ENCODE measurements at places on chromosomes 1 and 21.

DNA sequence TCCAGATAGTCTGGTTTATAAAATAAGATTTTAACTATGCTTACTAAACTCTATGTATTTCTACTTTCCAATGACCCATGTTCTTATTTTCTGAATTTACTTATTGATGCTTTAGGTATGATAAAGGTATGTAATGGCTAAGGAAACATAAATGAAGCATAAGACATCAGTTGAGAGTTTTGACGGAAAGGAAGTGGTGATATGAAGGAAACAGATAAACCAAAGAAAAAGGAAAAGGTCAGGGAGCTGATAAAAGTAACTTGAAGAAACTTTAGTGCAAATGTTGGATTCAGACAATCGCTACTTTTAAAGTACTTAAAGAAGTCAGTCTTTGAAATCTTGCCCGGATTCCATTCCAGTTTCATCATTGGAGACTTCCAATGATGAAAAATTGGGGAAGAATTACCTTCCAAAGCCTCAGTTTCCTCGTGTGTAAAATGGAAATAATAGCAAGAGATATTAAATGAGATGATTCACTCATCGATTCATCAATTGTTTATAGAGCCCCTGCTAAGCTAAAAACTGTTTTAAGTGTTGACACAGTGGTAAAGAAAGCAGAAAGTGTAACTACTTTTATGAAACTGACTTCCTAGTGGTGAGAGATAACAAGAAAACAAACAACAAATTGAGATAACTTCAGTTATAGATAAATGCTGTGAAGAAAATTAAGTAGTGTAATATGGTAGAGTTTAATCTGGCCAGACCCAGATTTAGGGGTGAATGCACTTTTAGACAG lies 10.6 kb downstream of the PTPRC start:
- no peak for DNase-seq

DNA sequence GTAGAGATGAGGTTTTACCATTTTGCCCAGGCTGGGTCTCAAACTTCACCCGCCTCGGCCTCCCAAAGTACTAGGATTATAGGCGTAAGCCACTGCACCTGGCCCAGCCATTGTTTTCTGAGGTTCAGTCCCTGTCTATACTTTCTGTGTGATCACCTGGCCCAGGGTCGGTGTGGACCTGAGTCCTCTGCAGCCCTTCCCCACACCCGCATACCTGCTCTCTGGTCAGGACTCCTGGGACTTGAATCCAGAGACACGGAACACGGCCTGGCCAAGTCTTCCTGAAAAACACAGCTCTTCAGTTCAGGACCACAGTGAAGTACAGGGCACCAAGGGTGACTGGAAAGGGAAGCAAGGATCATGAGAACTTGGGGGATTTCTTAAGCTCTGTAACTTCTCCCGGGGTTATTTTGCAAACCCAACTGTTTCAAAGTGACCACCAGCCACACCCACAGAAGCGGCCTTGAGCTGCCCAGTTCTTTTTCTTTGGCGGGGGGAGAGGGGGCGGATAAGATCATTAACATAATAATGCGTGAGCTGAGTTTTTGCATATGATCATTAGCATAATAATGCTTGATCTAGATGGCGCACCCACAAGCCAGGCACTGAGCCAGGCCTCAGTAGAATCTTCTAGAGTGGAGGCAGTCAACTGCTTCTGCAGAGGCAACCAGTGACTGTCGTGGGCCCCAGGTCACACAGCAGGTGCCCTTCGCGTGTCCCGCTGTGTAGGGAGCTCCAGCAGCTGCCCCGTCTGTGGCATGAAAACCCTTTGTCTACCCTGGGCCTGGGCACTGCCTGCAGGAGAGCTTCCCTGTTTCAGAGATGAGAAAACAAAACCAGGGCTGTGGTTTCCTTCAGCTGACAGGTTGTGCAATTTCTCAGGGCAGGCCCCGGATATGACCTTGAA lies 1.7 kb upstream of the NADK start:
- no peak for DNase-seq

DNA sequence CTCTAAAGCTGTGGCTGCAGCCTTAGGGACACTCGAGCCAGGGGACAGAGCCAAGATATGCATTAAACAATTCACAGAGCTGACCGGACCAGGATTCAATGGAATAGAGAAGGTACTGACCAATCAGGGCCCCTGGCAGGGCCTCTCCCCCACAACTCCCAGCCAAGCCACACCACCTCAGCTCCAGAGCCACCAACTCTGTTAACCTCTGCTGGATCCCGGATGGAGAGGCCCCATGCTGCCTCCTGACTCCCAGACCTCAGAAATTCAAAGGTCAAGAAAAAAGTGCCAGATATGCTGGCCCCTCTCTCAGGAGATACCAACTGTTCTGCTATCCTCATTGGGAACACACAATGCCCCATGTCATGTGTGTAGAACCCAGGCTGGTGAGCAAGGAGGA lies 62.1 kb downstream of the CD46 start:
- no peak for DNase-seq

DNA sequence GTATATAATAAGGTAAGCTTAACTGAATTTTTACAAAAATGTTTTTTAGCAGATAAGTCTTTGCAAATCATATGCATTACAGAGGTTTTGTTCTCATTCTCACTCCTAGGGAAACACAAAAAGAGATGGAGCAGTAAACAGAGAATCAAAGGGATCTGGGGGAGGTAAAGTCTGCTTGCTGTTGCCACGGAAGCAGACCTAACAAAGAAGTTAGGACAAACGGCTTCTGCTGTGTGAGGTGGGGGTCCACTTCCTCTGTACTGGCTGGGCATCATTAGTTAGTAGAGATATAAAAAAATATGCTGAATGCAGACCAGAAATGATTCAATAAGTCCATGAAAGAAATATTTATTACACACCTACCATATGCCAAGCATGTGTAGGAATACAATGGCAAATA lies 34.2 kb downstream of the GJA5 start:
- DNase-seq, result no peak

GRCh38 chr1:12143631-12144155 lies 23.1 kb upstream of the TNFRSF1B start:
- DNase-seq, result no peak

DNA sequence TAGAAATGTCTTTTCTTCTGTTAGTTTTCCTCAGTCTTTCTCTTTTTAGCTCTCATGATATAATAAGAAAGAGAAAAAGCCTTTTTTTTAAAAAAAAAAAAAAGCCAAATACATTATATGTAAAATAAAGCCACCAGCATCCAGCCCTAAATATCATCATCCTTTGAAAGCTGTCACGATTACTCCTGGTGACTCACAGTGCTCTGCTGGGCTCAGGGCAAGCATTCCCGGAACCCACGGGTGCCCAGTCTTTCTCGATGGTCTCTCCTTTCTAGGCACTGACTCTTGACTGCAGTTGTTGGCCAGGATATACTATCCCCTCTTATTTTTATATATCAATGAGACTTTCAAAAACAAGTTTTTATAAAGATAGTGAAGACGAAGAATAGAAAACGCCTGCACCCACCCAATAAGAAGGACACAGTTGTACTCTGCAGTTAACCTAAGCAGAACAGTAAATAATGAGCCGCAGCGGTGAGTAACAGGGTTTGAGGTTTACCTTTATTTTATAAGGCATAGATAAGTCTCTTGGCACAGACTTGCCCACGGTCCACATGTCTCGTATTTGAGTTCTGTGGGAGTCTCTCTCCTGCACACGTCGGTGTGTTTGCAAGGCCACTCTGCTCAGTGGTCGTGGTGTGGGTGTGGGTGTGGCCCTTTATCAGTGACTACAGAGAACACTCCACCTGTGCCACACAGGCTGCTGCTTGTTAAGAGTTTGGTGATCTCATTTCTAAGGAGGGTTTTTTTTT lies 15.7 kb upstream of the MX2 start:
- DNase-seq, result no peak

DNA sequence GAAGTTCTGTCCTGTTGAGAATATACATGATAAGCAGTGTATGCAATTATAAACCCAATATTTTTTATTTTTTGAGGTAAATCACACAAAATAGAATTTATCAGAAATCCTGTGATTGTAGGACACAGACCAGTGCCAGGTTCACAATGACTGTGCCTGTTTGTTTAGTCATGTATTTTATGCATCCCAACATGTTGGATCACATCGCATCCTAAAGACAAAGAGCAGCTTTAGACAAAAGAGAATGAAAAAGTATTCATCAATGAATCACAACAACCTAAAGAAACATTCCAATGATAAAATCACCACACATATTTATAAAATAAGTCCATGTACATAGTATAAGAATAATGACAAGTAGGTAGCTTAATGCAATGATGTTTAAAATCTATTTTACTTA lies 53.2 kb upstream of the LRRC8D start:
- no peak for DNase-seq

- DNase-seq, result no peak
Measured at GRCh38 chr21:43653626-43654025, 5.7 kb downstream of the HSF2BP start.

DNA sequence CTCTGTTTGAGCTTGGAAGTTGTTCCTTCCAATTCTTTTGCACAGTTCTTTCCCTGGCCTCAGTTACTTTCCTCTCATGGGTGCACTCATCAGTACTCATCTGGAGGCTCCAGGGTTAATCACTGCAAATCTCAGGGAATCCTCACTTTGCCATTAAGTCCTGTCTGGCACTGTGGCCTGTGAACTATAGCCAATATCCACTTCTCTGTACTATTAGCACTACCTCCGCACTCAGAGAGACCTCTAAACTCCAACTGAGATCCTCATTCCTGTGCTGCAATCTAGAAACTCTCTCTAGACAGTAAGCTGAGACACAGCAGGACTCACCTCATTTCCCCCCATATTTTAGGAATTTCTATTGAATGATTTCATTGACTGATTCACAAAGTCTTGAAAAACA lies 311.3 kb downstream of the NCAM2 start:
- DNase-seq, result no peak

DNA sequence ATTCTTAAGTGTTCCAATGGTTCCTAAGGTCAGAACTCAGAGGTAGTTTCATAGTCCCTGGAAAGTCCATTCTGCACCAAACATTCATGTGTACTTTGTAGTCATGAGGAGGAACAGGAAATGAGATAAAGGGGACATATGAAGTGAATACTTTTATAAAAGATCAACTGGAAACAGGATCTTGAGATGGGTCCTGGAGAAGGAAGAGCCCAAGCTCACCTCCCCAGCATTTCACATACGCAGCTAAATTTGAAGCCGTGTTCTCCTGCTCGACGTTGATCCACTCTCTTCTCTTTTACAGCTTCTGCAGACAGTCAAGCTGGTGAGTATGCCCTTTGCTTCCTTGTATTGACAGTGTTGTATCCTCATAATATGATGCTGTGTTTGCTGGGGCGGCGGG lies 429 bp downstream of the FCGR2A start:
- no peak for DNase-seq

- no peak for DNase-seq
Measured at GRCh38 chr21:44930543-44930981, 9.3 kb upstream of the SLX9 start.

- DNase-seq, result no peak
Measured at GRCh38 chr1:25435397-25436108, 4.9 kb downstream of the MACO1 start.

DNA sequence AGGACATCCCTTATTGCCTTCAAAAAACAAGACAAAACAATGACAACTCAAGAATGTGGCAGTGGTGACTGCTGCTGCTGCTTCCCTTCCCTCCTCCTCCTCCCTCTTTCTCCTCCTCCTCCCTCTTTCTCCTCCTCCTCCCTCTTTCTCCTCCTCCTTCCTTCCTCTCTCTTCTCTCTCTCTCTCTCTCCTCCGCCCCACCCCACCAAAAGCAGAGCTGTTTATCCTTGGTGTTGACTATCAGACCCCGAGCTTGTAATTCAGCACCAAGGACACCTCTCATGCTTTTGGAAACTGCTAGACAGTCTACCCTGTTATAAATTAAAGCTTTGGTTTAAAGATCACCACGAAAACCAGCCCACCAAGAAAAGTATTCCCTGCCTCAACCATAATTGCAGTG lies 72.4 kb upstream of the IFNAR2 start:
- DNase-seq, result no peak

DNA sequence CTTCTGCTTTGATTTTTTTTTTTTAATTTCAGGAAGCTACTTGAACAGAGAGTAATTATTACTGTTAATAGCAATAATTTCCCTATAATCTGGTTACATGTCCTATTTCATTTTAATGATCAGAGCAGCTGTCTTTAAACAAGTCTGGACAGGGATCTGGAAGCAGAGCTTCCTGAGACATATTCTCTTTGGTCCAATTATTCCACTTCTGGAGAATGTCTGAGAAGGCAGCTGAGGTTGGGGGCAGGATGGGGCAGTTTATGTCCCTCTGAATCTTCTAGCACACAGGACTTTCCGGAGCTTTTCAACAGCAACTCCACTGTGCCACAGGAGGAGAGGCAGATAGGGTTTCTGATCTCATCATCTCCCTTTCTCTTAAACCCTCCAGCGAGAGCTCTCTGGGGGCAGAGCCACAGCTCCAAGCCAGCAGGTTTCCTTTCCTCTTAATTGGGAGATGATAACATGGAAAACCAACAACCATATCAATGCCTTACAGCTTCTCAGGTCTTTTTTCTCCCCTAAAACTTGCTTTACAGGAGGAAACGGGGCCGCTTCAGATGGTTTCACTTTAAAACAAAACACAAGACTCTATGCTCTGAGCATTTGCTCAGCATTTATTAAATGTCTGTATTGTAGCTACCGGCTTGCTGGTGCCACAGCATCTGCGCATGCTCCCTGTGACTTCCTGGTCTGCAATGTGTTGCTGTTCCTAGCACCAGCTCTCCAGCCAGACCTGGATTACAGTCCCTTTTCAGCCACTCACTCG lies 425.7 kb upstream of the USP24 start:
- no peak for DNase-seq

- no peak for DNase-seq
Measured at GRCh38 chr1:179857009-179857408, 20.6 kb downstream of the TOR1AIP2 start.

- DNase-seq, result no peak
Measured at GRCh38 chr21:32100423-32100822, 178.4 kb downstream of the MIS18A start.

DNA sequence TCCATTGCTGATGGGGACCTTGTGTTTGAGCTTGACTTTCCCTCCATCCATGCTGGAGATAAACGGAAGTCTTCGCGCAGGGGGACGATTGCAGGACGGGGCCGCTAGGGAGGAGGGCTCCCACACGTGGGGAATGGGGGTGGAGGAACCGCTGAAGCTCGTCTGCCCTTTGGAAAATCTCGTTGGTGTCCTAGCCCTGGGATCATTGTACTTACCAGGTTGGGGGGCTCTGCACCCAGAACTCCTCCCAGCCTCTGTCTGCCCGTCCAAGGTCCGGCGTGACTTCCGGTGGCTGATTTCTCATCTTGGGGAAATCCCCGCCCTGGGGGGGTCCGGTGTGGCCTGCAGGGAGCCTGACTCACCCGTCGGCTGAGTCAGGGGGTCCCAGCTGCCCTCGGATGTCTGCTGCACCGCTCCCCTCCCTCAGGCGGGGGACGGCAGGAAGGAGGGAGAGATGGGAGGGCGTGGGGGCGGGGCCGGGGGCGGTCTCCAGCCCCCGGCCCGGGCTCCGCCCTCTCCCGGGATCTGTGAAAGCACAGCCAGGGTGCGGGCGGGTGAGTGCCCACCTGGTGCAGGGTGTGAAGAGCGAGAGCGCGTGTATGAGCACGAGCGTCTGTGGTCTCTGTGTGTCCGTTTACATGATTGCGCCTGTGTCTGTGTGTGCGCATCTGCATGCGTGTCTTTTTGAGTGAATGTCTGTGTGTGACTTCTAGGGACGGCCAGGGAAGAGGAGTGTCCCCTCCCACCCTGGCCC lies 35.8 kb downstream of the PIK3CD start:
- peak; percentile 82 for DNase-seq

GRCh38 chr1:246768403-246769020 lies 44.3 kb downstream of the SCCPDH start:
- DNase-seq, result no peak
